Mucosa of gallbladder (tissue), 1 donor: ENCODE measurements at places on chromosomes 13 and 19. TPM values are rescaled to one million over a fixed set of nuclear protein-coding genes. Genes with fewer than 3 reads are reported as not detected.

- DNase-seq, result no peak
These were observed 1.0 kb downstream of the AXL start for GRCh38 chr19:41219924-41220567.

GRCh38 chr13:36475468-36475867 lies 43.2 kb downstream of the CCNA1 start:
- no peak for DNase-seq

DNA sequence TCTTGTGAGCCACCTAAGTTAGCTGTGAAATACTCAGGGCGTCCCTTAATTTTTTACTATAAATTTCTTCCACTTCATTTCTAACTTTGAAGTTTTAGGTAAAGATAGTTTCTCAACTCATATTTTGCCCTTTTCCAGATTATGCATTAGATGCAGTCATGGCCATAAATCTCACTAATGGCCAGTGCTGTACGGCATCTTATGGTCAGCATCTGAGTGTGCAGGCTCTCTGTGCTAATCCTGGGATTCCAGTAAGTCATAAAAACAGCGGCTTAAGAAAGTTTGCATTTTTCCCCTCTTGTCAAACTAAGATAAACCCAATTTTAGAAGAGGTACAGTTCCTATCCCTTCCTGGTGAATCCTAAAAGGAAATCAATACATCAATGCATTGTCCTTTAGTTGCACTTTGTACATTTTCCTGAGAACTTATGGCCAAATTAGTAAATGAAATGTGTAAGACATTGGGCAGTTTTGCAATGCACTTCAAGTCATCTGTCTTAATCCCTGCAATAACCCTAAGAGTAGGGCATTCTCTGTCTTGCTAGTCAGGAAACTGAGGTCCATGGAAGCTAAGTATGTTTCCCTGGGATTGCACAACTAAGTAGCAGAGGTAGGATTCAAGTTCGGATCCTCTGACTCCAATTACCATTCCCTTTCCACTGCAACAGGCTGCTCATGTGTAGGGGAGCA lies 146.2 kb downstream of the DCT start:
- no peak for DNase-seq

- no peak for DNase-seq
These were observed 571.0 kb downstream of the IRS2 start for GRCh38 chr13:109215377-109215776.

ZNF555 gene
- total RNA-seq, result 5.8 TPM

KANK3 gene
- total RNA-seq, result 7.7 TPM
